ENCODE measurements at places on chromosomes 7 and 10.

GRCh38 chr7:95899919-95900513, 127.7 kb downstream of the DYNC1I1 start:
- no peak for DNase-seq

DNA sequence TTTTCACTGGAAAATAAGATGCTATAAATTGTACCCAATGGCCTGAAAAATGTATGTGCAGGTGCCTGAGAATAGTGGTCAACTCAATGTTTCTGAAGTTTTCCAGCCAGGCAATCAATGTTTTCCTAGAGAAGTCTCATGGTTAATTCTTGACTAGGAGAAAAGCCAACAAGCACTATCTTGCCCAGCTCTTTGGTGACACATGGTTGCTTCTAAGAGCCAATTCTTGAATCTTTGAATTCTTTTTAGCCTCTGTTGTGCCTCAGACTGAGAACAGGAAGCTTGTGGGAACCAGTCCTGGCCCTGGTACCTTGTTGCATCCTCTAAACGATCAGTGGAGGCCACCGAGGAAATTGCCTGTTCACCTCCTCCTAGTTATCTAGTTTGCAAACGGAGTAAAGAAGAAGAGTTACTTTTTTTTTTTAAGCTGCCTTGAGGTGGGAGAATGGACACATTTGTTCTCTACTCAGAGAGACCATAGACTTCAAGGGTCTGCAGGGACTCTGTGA, 144.0 kb upstream of the MKLN1 start:
- no peak for DNase-seq

GRCh38 chr7:30652698-30653641, 29.3 kb downstream of the CRHR2 start:
- no peak for DNase-seq

GRCh38 chr7:91045606-91046005, 218.6 kb upstream of the FZD1 start:
- no peak for DNase-seq

DNA sequence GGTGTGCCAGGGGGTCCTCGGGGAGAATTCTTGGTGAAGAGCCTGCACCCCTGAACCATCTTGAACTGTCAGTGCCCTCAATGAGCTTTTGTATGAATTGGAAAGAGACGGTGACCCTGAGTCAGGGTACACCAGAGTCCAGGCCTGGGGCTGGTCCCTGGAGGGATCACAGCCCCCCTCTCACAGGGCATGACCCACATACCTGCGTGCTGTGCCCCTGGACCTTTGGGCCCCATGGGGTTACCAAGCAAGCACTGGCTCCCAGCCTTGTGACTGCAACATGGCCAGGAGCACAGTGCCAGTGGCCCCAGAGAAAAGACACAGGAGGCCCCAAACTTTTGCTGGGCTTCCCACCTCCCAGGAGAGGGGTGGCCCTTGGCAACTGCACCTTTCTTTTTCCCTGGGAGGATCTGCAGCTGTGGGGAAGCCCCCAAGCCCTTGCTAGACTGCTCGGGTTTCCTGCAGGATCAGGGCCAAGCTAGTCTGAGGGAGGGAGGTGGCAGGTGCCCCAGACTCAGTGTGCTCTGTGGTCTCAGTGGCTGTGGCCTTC, 153.5 kb downstream of the ZNF248 start:
- DNase-seq: no peak

All from trophoblast cell (in vitro differentiated cells and primary cell).